ENCODE measurements at places on chromosomes 11 and 22.

GRCh38 chr11:57940044-57940756, 83.5 kb upstream of the OR9Q1 start:
- DNase-seq: no peak

DNA sequence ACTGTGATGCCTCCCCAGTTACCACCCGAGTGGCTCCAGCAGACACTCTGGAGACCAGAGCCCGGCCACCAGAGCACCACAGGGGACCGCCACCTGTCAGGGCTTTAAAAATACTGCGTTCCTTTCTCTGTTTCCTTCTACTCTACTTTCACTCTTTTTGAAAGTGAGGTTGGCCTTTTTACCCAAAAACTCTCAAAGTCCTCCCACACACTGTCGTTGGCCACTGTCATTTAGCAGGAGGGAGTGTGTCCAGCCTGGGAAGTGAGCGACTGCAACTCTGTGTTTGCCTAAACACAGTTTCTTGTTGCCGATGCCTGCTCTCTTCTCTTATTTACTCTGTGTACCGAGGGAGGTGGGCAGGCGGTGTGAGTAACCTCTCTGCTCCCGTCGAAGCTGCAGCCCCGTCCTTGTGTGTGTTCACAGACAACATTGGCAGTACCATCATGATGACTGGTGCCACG, 90.8 kb upstream of the CLDN5 start:
- no peak for DNase-seq

DNA sequence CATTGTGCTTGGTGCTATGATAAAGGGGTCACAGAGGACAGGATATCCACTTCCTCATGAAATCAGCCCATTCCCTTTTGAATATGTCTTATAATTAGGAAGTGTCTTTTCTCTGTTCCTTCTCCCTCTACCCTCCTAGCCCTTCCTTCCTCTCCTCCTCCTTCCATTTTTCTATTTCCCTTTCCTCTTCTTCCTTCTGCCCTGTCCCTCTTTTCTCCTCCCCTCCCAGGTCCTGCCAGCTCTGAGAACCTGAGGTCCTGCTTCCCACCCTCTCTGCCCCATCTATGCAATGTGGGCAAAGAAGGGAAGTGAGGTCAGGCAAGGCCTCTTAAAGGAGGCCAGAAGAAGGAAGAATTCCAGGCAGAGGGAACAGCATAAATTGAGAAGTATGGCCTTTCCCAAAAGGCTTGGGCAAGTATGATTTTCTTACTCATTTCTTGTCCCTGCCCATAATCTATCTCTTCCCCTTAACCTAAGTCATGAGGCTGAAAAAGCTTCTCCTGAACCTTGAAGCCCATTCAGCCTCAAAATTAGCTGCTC, 7.7 kb upstream of the UBASH3B start:
- DNase-seq: no peak

GRCh38 chr11:33557201-33557600, 143.4 kb downstream of the C11orf91 start:
- DNase-seq: no peak

DNA sequence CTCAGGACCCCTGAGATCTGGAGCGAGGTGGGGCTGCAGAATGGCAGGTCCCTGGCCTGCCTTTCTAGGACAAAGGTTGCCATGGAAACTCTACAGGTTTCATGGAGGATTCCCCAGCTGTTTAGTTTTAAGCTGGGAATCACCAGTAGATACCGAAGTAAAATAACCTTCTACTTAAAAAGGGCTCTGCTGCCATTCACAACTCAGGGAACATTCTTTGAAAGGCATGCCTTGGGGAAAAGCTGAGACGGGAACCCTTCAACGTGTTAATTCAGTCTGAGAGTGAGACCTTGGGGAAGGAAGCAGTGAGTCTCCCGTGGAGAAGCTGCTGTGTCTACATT, 493.3 kb downstream of the BRD1 start:
- no peak for DNase-seq

DNA sequence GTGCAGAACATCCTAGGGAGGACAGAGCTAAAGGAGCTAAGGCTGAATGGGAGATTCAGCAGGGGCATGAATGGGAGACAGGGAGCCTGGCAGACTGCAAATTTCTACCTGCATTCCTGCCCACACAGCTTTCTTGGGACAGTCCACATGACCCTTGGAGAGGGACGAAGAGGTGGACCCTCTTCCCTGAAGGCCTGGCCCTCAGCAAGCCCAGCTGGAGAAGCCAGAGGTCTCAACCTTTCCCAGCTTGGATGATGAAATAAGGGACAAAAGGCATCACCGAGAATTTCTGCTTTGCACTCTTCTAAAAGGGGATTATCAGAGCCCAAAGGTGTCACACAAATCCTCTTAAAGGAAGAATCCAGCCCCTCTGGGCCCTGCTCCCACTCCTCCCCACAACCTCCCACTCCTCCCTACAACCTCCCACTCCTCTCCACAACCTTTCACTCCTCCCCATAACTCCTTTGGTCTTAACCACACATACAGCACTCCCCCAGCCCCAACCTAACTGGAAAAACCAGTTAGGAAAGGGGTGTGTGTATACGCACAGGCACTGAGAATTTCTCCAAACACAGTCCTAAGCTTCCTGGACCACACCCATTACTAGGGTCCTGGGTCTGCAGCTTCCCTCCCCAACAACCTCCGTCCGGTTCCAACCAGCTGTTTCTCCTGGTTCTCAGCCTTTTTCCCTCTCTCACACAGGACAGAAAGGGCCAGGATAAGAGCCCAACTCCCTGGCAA, 38.4 kb downstream of the RPL27A start:
- DNase-seq: no peak

- no peak for DNase-seq
Measured at GRCh38 chr11:2248762-2249161, 21.6 kb downstream of the ASCL2 start.

DNA sequence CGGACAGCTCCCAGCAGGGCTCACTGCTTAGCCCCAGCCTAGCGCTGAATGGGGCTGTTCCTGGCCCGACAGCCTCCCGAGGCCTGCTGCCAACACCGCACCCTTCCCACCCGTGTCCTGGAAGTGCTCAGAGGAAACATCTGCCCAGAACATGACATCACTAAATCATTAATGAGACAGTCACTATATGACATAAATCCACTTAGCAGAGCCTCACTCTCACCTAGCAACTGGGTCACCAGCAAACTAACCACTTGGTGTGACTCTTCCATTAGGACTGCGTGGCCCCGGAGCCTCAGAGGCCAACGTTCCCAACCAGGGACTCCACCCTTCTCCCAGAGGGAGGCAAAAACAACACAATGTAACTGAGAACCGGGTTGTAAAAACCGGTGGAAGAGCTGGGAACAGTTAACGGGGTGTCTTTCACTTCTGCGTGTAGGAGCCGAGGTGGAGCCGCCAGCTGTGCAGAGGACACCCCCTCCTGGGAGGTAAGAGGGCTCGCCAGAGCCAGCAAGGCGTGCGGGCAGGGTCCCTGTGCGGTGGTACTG, 21.4 kb upstream of the PACSIN2 start:
- no peak for DNase-seq

GRCh38 chr22:44971651-44972362, 38.0 kb downstream of the PHF21B start:
- no peak for DNase-seq

GRCh38 chr22:45268167-45268957, 16.4 kb upstream of the UPK3A start:
- peak; percentile 8 for DNase-seq

DNA sequence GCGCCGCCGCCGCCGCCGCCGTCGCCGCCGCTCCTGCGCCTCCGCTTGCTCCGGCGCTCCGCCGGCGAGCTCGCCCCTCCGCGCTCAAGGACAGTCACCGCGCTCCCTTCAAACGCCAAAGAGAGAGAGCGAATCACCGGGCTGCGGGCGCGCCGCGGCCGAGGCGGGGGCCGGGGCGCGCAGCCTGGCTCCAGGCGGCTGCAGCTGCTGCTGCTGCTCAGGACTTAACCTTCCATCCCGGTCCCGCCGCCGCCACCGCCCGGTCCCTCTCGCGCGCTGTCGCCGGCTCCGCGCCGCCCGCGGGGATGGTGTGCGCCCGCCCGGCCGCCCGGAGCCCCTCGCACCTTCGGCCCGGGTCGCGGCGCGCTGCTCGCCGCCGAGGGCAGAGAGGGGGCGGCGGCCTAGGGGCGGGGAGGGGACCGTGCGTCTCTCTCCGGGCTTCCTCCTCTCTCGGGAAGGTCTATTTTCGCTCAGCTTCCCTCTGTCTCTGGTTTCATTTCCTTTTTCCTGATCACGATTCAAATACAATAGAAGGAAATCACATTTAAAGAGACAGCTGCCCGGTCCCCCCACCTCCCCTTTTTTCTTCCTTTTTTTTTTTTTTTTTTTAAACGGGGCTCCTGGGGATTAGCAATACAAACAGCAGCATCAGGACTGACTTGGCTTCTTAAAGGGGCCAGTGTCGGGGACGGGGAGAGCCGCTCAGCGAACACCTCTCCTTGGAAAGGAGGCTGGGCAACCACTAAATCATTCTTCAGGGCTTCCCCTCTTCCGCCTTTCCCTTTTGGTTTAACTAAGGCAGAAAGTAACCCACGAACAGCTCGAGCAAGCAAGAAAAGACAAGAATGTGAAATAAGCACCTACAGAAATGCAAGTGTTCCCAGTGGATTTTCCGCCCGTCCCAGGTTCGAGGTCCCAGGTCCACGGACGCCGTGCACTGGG, 22.1 kb downstream of the LMO2 start:
- no peak for DNase-seq

DNA sequence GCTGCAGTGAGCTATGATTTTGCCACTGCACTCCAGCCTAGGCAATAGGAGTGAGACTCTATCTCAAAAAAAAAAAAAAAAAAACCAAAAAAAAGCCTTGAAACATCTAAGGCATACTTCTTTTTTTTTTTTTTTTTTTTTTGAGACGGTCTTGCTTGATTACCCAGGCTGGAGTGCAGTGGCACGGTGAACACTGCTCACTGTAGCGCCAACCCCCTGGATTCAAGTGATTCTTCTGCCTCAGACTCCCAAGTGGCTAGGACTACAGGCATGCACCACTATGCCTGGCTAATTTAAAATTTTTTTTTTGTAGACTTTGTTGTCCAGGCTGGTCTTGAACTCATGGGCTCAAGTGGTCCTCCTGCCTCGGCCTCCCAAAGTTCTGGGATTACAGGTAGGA, 19.5 kb downstream of the ARFGAP3 start:
- no peak for DNase-seq

DNA sequence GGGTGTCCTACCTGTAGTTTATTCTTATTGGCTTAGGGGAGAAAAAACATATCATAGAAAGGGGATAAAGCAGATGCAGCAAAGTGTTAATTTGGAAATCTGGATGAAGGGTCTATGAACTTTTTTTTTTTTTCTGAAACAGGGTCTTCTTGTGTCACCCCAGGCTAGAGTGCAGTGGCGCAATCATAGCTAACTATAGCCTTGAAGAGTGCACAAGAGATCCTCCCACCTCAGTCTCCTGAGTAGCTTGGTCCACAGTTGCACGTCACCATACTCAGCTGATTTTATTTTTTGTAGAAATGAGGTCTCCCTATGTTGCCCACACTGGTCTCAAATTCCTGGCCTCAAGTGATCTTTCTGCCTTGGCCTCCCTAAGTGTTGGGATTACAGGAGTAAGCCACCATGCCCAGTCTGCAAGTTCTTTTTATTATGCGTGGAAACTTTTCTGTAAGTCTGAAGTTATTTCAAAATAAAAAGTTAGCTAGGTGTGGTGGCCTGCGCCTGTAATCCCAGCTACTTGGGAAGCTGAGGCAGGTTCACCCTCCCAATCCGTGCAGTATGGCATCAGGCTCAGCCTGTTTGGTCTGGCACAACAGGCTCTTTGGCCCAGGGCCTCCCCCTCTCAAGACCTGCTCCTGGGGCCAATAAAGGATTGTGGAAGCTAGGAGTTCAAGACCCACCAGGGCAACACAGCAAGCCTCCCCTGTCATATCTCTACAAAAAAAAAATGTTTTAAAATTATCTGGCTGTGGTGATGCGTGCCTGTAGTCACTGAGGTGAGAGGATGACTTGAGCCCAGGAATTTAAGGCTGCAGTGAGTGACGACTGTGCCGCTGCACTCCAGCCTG, 111.9 kb downstream of the MED15 start:
- DNase-seq: no peak

DNA sequence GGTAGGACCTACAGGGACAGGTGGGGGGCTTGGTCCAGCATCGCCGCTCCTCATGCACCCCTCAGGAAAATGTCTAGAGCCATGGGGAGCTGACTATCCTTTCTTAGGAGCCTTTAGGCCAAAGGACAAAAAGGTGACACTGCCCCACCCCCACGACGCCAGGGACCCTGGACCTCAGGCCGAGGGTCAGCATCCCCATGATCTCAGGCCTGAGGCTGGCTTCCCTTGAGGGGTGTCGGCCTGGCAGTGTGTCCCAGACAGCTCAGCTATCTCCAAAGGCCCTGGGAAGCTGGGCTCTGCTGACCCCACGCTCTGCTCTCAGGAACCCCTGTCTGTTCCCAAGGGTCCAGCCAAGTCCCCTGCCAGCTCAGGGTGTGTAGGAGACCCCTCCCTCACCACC, 16.3 kb downstream of the MRGPRG start:
- no peak for DNase-seq

DNA sequence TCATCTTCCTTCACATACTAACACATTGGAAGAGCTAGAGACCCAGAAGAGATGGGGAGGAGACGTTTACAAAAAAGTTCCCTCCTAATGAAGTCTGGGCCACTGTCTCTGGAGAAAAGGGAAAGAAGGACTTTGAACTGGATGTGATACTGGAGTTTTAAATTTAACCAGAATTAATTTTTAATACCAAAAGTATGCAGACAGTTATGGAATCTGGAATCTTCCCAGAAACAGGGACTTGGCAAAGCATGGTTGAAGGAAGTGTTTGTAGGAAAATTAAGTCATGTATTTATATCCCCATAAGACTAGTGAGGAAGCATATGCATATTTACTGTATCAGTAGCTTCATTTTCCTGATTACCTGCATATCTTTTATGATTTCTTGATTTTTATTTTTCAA, 215.5 kb downstream of the TTC28 start:
- no peak for DNase-seq

- no peak for DNase-seq
Measured at GRCh38 chr11:60840470-60841430, 1.2 kb upstream of the CCDC86 start.

DNA sequence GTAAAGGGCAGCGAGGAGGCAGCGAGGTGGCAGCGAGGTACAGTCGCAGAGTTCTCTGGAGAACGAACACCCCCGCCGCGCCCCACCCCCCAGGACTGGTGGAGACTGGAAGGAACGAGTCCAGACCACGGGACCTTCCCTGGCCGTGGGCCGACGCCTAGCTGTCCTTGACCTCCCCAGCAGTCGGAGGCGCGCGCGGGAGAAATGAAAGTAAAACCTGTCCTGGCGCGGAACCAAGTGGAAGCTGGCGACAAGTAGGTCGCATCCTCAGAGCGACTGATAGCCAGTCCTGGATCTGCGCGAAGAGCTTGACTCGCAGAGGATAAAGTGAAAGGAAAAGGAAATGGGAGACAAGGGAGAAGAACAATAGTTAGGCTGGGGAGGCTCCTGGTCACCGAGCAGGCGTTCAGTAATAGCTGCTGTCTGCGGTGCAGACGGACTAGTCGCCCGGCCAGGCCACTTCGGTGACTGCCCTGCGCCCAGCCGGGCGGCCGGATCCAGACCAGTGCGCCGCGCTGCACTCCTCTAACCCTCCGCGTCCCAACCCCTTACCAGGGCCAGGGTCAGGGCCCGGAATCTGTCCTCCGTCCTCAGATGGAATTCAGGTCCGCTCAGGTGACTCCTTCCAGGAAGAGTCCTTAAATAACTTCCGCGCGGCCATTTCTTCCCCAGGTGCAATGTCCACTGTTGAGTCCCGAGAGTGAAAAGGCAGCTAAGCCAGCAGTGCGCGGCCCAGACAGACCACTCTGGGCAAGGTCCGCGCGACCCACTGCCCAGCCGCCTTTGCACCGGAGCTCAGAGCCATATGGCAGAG, 1.9 kb upstream of the ADM start:
- peak; percentile 50 for DNase-seq

- no peak for DNase-seq
Measured at GRCh38 chr22:17137861-17138425, 16.8 kb upstream of the TMEM121B start.

- no peak for DNase-seq
Measured at GRCh38 chr11:62804310-62805075, 747 bp downstream of the NXF1 start.
